ENCODE measurements at places on chromosomes 16 and 17.

- no peak for DNase-seq
These were observed 46.7 kb upstream of the RCVRN start for GRCh38 chr17:9951803-9952202.

DNA sequence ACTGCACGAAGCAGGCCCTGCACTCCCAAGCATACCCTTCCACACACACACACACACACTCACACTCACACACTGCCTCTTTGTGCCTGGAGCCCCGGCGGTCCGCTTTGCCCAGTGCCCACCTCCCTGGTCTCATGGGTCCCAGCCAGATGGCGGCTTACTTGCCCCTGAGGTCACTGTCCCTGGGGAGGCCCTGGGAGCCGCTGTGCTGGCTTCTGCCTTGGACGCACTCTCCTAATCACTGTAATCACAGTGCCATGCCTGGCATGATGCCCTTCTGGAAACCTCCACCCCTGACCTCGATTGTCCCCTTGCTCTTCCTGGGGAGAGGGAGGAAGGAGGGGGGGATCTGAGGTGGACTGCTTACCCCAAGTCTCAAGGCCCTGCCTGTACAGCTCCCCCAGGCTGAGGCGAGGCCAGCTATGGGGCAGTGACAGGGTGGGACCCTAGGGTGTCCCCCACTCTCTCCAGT lies 36.0 kb downstream of the ARHGAP23 start:
- no peak for DNase-seq

DNA sequence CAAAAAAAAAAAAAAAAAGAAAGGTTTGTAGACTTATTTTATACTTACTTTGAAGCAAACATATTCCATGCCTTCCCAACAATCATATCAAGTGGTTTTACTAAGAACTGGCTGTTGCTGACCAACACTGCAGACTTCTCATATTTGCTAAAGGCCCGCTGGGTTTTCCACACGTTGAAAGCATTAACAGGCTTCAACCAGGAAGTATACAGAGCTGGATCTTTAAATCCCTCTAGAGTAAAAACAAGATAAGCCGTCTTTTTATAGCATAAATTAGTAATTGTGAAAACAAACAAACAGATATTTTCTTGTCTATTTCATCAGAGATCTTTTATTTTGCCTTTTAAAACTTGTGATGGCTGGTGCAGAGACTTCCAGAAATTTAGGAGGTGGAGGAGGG lies 29.1 kb downstream of the TUBD1 start:
- DNase-seq = no peak

DNA sequence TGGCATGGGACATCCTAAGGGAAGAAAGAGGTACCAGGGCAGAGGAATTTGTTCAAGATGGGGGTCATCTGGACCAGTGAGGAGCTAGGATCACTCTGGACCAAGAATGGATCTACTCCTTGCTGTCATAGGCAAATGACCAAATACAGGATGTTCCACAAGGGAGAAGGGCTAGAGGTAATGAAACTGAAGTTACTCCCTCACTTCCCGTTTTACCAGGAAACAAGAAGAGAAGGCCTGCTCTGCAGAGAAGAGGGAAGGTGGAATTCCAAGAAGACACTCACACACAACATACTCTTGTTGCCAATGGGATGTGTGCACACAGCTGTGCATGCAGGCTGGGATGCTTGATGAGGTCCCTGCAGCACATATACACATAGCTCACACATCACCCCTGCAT lies 38.6 kb downstream of the NEUROD2 start:
- DNase-seq = no peak

GRCh38 chr17:5921512-5922282 lies 148.5 kb upstream of the WSCD1 start:
- DNase-seq = no peak

GRCh38 chr17:68710035-68710780 lies 109.0 kb upstream of the FAM20A start:
- no peak for DNase-seq

GRCh38 chr16:14172200-14172809 lies 101.2 kb downstream of the MRTFB start:
- no peak for DNase-seq

DNA sequence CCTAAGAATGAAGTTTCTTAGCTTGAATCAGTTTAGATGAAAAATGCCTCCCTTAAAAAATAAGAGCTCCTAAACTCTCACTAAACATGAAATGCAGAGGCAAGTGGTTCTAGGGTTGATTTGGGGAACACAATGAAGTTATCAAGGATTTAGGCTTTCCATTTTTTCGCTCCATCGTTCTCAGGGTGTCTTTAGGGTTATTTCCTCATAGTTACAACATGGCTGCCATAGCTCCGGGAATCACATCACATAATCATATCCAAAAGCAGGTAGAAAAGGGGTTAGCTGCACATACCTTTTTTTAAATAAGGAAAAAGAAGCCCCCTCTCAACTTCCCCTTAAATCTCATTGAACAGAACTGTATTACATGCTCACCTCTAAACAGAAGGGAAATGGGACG lies 21.4 kb downstream of the ZP2 start:
- DNase-seq = no peak

DNA sequence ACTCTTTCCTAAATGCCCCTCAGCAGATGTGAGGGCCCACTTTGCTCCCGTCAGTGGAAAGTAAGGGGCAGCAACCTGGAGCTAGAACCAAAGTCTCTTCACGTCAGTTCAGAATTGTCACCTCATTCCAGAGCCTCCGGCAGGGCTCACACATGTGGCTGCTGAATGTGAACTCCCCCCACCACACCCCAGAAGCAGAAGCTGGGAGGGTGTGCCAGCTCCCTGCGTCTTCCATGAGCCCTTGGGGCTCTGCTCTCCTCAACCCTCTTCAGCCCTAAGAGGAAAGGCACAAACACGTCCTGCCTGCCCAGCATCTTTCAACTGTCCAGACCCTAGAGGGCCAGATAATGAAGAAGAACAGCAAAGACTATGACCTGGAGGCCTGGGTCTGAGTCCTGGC lies 105.3 kb downstream of the SALL1 start:
- no peak for DNase-seq

DNA sequence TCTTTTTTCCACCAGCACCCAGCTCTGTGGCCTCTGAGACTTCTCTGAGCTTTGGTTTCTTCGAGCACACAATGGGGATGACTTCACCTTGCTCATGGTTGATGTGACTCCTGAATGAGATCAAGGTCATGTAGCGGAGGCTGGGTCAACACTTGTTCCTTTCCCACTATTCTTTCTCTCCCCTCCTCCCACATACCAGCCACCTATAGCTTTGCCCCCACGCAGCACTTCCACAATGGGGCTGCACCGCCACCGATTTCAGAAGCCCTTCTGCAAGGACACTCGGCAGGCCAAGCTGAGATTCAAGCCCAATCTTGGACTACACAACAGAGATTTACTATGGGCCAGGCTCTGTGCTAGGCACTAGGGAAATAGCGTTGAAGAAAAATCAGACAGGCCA lies 14.4 kb downstream of the TRIM25 start:
- DNase-seq = no peak

DNA sequence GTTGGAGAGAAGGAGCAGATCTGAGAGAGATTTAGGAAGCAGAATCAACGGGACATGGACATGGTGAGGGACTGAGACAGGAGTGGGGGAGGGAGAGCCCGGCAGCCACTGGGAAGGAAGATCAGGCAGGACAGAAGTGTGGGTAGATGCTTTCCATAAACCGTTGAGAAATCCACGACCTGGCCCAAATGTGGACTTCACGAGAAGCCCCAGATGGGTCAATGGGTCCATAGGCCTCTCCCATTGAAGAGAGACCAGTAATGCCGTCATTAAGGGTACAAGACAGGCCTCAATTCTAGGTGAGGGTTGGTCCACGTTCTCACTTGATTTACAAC lies 530 bp upstream of the CCL22 start:
- DNase-seq = no peak

GRCh38 chr17:296906-297690 lies 55.5 kb downstream of the RPH3AL start:
- DNase-seq = no peak

DNA sequence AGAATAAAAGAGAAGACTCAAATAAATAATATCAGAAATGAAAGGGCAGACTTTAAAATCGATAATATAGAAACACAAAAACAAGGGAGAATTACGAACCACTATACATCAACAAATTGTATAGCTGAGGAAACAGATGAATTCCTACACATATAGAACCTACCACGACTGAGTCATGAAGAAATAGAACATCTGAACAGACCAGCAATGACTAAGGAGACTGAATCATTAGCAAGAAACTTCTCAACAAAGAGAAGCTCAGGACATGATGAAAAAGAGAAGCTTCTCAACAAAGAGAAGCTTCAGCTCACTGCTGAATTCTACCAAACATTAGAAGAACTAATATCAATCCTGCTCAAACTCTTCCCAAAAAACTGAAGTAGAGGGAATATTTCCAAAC lies 255.9 kb downstream of the CEP112 start:
- no peak for DNase-seq
